Muscle of arm (tissue), 14 donors: ENCODE measurements at places on chromosomes 6 and 20.

GRCh38 chr6:158231551-158232315 is 63.6 kb downstream of the GTF2H5 start:
- DNase-seq: peak; percentile 48

- no peak for DNase-seq
These were observed 13.3 kb upstream of the ITPR3 start for GRCh38 chr6:33607784-33608161.

DNA sequence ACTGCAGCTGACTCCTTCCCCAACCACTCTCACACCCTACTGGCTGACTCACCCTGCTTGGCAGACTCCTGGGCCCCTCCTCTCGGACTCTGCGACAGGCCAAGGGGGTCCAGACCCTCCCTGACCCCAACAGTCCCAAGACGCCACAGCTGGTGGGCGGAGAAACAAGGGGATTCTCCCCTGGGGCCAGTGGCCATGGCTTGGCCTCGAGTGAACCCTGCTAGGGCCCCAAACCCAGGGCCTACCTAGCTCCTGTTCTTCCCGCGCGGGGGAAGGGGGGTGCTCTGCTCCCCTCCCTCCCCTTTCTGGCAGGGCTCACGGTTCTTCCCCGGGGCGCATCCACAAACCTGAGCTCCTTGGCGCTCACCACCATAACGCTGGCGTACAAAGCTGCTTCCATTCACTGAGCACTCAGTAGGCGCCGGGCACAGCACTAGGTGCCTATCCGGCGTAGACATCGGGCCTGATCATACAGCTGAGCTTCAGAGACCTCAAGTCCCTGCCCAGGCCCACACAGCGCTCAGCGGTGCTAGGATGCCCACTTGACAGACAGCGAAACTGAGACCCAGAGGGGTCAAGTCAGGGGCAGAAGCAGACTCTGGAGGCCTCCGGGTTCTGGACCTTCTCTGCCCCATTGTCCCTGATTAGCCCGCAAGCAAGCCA is 597 bp downstream of the ADA start:
- DNase-seq: no peak

DNA sequence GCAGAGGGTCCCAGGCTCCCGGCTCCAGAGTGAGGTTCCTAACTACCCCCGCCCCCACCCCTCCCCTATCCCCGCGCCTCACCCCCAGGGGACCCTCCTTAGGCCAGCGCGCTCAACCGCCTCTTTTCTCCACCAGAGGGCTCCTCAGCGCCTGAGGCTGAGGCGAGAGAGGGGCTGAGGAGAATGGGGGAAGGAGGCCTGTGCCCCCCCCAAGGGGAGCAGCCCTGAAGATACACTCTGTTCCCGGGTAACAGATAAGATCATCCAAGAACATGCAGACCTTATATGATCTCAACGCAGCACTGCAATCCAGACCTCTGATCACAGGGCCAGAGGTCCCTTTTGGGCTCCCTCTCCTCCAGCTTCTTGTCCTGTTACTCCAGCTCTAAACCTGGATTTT is 43.3 kb upstream of the MRPS10 start:
- no peak for DNase-seq

GRCh38 chr20:61347443-61347842 is 95.4 kb downstream of the CDH4 start:
- no peak for DNase-seq

GRCh38 chr20:46572153-46572552 is 21.7 kb upstream of the OCSTAMP start:
- DNase-seq: peak; percentile 46

- peak; percentile 27 for DNase-seq
These were observed 35.9 kb downstream of the DUSP22 start for GRCh38 chr6:328136-328670.

GRCh38 chr6:117668736-117669135 is 6.5 kb upstream of the NUS1 start:
- DNase-seq: no peak

DNA sequence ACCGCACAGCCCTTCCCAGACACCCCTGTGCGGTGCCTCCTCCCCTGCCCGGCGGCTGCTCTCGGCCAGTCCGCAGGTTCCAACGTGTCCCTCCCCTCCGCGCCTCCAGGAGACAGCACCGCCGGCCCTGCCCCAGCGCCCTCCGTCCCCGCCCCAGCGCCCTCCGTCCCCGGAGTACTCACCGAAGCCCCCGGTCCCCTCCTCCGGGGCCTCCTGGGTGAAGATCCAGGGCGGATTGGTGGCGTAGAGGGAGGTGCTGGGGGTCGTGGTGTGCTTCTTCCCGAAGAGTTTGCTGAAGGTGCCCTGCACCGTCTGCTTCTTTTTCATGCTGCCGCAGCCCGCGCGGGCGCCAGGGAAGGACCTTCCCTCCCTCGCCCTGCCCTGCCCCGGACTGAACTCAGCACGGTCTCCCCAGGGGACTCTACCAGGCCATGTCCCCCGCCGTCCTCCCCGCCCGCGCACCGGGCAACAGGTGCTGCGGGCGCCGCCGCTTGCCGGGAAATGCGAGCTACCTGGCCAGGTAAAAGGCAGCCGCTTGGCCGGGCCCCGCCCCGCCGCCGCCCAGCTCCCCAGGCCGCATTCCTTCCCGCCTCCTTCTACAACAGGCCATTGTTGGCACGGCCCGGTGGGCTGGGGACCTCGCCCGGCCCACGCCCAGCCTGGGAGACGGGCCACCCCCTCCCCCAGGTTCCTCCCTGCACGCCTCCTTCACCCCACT is at the start of gene C6orf132:
TSS of gene C6orf132 (minus strand) at position 503 of the 718 bp plus-strand sequence. CDS start at position 327, 176 bp downstream.
- no peak for DNase-seq

GRCh38 chr6:25193460-25194171 is 85.6 kb upstream of the CARMIL1 start:
- DNase-seq: peak; percentile 70

DNA sequence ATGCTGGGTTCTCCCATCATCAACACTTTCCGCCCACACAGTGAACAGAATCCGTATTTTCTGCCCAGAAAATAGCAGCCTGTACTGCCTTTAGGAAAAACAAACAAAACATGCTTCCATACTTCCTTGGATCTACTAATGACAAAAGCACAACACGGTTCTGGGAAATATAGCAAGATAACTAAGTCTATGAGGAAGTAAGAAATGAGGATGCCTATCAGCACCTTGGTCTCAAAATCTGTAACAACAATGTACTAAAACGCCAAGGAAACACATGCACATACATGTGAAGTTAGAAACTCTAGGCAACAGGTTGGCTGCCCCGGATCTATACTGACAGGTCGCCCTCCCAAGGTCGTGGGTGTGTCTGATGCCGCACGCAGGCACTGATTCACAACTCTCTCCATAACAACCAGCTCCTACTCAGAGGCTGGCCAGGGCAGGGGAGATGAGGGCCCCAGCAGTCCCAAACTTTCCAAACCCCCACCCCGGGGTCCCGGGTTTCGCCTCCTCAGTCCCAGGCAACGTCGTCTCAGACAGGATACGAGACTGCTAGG is 710 bp downstream of the BTBD9 start:
- no peak for DNase-seq

DNA sequence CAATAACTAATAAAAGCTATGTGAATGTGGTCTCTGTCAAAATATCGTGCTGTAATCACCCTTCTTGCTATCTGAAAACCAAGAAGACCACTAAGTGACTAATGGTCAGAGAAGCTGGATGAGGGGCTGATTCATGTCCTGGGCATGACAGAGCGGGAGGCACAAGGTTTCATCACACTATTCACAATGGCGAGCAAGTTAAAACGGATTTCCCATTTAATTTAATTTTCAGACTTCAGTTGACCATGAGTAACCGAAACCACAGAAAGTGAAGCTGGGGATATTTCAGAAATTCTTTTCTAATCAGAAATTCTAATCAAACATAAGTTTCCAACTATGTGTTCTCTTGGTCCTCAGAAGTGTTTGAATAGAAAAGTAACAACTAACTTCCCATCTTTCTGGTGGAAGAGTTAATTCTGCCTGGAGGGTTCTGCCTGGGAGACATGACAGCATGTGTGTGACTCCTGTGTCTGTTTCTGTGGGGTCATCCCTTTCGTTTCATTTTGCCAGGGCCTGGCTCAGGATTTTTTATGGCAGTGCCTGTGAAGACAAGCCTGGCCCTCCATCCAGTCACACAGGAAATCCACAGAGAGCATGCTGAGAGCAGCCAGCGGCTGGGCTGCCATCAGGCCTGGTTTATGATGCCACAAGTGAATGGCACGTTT is 98.9 kb downstream of the FAM120B start:
- no peak for DNase-seq

DNA sequence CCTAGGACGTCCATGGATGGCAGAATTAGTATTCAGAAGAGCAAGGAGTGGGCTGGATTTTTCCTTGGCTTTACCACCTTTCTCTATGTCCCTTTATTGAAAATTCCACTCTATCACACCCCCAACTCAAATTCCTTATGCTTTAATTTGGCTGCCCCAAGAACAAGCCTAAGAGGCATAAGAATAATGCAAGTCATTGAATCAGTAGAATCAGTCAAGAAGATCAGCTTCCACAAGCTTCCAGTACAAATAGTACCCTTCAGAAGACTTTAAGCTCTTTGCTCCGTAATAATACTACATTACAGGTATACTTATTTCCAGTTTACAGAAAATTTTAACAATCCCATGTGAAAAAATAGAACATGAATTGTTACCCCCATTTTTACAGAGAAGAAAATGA is 51.0 kb upstream of the SNAP25 start:
- DNase-seq: no peak

- DNase-seq: no peak
These were observed 37.9 kb downstream of the SUN5 start for GRCh38 chr20:32966382-32966781.

DNA sequence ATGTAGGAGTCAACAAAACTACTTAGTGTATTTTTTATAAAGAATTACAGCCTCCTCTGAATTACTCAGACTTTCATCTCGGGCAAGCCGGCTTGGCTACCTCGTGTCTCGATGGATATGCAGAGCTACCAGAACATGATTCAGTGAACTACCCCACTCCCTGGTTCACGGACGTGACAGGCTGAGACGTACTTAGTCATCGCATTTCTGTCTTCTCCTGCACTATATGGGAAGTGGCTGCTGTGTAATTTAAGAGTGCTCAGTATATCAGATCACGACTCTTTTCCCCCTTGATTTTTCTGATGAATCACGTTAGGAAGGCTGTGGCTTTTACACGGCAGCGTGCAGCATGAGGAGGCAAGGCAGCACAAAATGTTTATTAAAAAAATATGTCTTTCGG is 302.7 kb upstream of the ZFP64 start:
- DNase-seq: no peak

GRCh38 chr6:84284428-84285049 is 57.1 kb upstream of the CEP162 start:
- no peak for DNase-seq

DNA sequence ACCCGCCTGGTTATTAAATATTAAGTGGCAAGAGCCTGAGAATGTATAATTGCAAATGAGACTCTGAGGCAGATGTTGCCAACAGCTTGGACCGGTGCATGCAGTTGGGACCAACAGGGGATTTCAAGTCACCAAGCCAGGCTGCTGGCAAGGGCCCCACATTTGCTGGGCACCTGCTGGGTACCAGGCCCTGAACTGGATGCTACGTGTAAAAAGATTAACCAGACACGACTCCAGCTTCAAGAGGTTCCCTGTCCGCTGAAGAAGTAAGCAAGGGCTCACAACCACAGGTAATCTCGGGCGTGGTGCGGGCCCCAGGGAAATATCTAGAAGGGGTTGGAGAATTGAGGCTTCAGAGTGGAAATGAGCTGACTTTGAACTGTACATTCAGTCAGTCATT is 13.2 kb upstream of the SIRPA start:
- no peak for DNase-seq

DNA sequence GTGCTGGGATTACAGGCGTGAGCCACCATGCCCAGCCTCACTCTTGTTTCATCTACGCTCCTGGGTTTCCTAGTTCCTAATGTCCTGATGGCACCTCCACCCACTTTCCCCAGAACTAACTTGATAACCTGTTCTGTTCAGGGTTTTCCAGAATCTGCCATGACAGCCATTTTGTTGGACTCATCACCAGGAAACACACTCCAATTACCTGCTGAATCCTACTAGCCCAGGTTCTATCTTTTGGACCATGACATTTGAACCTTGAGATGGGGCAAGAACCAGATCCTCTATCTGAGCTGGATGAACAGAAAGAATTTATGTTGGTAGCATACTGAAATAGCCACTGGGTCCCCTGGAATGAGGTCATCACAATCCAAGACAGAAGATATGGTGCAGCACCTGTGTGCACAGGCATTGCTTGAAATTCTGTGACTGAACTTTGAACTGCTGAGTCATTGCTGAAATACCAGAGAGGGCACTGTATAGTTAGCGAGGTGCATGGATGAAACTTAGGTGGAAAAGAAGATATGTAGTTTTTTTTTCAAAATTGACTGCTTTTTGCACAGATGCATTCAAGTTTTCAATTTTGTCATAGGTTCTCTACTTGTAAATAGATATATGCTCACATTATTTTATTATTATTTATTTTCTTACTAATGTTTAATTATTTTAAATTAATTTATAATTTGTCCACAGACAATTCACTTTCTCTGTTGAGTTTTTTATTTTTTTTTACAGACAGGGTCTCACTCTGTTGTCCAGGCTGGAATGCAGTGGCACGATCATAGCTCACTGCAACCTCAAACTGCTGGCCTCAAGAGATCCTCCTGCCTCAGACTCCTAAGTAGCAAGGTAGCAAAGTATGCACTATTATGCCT is 42.8 kb upstream of the TASP1 start:
- DNase-seq: no peak

DNA sequence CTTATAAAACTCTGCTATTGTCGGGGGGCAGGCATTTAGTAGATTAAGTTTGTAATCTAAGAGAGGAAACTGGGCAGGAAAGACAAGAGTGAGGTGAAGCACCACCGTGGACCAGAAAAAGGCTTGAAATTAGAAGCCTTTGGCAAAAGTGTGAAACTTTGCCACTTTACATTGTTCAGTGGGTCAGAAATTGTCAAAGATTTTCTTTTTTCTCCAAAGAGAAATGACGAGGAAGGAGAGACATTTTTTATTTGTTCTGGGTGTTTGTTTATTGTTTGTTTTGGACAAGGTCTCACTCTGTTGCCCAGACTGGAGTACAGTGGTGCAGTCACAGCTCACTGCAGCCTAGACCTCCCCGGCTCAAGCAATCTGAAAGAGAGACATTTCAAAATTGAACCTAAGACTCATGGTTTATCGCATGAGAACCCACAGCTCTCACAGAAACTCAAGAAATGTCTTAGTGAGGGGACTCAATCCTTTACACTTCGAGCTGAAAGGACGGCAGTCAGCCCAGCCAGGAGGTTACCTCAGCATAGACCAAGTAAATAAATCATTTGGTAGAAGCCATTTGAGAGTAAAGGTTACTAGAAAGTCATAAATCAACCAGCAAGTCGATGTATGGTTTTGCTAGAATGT is 262.8 kb upstream of the TAB2 start:
- no peak for DNase-seq

- DNase-seq: no peak
These were observed 30.7 kb downstream of the GFRA4 start for GRCh38 chr20:3632311-3633004.
